ENCODE measurements at places on chromosomes 12 and 14.

- no peak for DNase-seq
Observed at GRCh38 chr14:73728717-73729330, 14.6 kb upstream of the PNMA1 start.

DNA sequence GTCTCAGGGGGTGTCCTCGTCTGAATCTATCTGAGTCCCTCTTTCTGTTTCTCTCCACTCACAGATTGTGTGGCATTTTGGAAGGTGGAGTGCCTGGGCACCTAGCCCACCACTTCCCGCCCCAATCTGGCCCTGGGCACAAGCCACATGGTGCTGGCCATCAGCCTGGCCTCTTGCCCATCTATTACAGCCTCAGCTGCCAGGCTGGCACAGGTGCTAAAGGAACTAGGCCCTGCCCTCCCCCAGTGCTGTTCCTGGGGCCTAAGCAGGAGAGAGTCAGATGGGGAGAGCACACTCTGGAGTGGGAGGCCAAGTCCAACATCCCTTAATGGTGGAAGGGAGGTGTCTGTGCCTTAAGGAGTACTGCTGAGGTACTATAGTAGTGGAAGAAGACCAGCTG is 8.3 kb upstream of the CALCOCO1 start:
- no peak for DNase-seq

DNA sequence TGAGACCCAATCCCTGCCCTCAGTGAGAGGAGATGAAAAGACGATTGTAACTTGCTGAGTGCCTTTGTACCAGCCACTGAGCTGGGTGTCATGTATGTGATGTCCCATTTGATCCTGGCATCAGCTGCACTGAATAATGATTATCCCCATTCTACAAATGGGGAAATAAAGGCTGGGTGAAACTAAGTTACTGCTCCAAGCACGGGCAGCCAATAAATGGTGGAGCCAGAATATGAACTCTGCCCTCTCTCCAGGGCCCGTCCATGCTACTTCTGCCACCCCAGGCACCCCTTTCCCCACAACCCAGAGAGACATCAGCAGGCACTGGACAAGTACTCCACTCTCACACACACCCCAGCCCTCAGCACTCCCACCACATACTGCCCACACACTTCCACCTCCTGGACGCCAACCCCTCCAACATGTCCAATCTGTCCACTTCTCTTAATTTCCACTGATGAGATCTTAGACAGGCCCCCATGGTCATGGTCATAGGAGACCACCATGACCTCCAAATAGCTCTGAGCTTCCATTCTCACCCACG is 115.8 kb downstream of the DICER1 start:
- no peak for DNase-seq

DNA sequence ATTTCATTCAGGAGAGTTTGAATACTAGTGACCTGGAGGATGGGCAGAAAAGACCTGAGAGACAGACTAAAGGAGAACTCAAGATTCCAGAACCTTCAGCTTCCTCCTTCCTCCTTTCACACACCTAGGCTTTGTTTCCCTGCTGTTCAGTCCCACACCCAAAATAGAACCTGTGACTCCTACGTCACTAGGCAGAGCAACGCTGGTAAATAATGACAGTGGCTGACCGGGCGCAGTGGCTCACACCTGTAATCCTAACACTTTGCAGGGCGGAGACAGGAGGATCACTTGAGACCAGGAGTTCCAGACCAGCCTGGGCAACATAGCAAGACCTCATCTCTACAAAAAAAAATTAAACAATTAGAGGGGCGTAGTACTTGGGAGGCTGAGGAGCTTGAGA is 166.4 kb upstream of the FKBP4 start:
- no peak for DNase-seq

- no peak for DNase-seq
Observed at GRCh38 chr12:132403636-132404434, 74.4 kb upstream of the GALNT9 start.

DNA sequence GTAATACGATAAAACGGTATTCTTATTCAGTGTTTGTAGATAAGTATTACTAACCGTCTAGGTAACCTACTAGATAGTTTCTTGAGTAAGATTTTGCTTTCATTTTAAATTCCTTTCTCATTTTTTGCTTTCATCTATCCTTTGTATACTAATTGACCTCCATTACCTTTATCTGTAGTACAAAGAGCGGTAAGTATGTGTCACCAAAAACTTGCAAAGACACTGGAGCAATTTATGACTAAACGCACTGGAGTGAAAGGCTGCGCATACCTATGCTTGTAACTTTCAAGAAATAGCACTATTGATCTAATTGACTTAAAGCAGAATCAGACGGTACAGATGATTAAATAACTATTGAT is 1.7 kb downstream of the ARHGAP5 start:
- DNase-seq, result no peak

DNA sequence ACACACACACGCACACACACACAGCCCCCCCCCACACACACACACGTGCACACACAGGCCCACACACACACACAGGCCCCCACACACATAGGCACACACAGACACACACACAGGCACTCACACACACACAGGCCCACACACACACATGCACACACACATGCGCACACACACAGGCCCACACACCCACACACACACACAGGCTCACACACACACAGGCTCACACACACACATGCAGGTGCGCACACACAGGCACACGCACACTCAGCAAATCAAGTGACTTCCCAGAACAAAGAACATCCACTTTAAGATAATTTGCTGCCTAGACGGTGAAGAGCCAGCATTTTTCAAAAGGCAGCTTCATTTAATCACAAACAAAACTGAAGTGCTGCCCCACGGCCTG is 78.5 kb upstream of the FBRSL1 start:
- DNase-seq, result no peak

GRCh38 chr14:80447392-80447791 is 236.1 kb upstream of the DIO2 start:
- DNase-seq, result no peak

DNA sequence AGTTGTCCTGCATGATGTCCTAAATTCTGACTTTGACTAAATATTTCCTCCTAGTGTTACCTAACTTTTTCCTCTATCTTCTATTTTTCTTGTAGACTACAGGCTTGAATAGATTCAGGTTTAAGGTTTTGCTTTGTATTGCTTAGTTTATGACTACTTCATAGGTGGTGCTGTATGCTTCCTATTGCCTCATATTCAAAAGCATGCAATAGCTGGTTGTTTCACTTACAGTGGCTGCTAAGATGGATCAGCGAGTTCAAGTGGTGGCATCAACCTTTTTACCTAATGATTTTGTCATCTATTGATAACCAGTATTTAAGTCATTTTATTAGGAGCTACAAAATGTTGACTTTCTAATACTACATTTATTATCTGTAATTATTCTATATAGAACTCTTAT is 36.3 kb upstream of the BICD1 start:
- DNase-seq, result no peak

GRCh38 chr12:45966486-45966885 is 23.9 kb downstream of the SCAF11 start:
- DNase-seq, result no peak

DNA sequence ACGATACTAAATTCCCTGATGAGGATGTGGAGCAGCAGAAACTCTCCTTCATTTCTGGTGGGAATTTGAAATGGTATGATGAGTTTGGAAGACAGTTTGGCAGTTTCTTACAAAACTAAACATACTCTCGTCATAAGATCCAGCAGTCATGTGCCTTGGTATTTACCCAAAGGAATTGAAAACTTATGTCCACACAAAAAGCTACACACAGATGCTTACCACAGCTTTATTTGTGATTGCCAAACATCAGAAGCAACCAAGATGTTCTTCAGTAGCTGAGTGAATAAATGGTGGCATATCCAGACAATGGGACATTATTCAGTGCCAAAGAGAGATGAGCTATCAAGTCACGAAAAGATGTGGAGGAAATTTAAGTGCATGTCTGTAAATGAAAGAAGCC is 10.7 kb upstream of the APOLD1 start:
- DNase-seq, result no peak

DNA sequence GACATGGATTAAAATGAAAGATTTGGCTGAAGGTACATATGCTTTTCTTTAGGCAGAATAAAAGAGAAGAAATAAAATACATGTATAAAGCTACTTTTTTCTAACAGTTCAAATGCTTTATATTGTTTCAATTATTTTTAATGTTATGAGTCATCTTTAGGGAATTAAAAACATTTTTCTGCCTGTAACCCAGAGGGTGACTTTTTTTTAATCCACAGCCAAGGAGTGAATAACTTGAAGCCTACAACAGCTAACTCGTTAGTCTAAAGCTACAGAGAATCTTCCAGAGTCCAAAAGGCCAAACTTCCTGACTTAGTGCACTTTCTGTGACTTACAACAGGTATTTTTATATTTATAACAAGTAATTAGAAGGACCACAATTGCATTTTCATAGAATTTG is 151.6 kb downstream of the SEC23A start:
- DNase-seq, result no peak

DNA sequence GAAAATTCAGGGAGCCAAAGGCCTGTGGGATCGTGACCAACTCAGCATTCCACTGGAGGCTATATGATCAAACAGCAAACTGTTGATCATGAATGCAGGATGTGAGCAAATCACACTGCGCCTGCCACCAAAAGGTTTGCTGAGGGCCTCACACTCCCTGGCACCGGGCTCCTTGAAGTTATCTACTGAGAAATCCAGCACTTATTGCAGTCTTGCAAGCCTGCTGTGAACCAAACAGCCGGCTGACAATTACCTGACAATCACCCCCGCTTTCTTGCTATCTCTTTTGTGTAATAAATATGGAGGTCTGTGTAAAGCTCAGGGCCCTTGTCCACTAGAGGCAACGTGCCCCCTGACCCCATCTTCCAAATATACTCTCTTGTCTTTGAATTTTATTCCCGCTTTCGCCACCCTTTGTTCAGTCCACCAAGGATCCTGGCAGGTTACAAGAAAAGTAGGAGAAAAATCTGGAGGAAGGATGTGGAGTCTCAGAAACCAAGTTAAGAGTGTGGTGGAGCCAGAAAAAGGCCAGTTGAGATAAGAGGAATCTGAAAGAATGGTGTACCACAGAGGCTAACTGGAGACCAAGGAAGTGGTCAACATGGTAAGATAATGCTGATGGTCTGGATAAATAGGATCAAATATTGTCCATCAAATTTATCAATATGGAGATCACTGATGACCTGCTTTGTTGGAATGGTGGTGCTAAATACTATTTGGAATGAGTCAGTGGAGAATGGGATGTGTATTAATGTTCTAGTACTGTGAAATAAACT is 229.2 kb downstream of the ALX1 start:
- no peak for DNase-seq

GRCh38 chr12:1797011-1797901 is 23.1 kb upstream of the LRTM2 start:
- no peak for DNase-seq

- no peak for DNase-seq
Observed at GRCh38 chr12:127599436-127599835, 667.5 kb upstream of the TMEM132C start.

- DNase-seq, result peak; percentile 20
Observed at GRCh38 chr12:131390412-131391334, 320.2 kb upstream of the SFSWAP start.

DNA sequence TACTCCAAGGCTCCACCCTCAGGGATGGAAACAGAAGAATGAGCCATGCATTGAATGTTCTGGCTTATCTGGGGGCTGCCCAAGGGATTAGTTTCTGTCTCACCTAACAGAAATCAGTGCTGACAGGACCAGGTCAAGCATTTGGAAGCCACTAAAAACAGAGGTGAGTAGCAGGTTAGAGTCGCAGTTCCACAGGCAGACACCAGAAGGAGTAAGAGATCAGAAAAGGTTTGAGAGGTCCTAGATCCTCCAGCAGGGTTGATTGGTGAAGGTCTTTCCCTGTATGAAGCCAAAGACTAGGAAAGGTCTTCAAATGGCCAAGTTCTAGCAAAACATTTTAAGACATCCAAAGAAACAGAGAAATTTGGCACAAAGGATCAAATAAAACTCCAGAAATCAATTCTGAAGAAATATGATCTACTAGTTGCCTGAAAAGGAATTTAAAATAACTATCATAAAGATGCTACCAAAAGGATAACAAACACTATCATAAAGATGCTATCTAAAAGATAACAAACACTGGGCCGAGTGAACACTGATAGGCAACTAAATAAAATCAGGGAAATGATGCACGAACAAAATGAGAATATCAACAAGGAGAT is 19.5 kb upstream of the TTC9 start:
- DNase-seq, result no peak

DNA sequence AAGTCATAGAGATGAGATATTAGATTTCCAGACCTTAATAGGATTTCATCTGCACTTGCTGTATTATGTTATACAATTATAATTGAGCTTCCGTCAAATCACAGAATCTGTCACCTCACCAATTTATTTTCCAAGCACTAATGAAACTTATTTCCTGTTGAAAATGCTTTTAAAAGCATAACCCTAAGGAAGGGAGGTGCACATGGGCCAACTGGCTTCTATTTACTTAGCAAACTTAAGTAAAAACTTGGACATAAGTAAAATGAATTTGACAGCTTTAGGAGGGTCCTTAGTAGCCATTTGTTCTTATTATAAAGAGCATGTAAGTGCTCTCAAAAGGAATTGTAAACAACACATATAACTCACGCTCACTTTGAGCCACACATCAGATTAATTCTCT is 462.2 kb upstream of the TMPO start:
- DNase-seq, result no peak

Data from hypothalamus (tissue), 51 donors.